ENCODE measurements at places on chromosomes 16 and 17.

DNA sequence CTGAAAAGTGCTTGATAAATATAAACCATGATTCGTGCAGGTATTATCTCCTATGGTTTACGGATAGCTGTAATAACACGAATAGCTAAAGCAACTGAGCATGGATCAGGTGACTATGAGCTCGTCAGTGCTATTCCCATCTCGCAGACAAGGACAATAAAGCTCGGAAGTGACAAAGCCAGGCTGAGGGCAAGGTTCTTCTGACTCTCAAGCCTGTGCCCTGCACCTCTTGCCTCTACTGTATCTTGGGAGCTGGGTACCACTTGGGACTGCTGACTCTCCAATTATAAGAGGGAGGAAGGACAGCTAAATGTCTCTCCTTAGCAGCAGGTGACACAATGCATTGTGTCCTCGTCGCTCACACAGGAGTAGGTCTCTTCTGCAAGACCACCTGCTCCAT lies 49.6 kb upstream of the IRF8 start:
- peak; percentile 31 for DNase-seq
- H3K27me3 ChIP-seq = no peaks in the 10 kb centered on the region
- H3K36me3 ChIP-seq = no peaks in the 10 kb centered on the region
- no peak overlapping the region for H3K4me3 ChIP-seq

GRCh38 chr17:32152130-32152529 lies 9.8 kb downstream of the RHOT1 start:
- peaks cover 27% of the 10 kb centered on the region for H3K36me3 ChIP-seq
- H3K27ac ChIP-seq = no peak overlapping the region
- no peak overlapping the region for H3K4me3 ChIP-seq
- DNase-seq = no peak
- H3K4me1 ChIP-seq = peaks cover 16% of the 10 kb centered on the region
- no peaks in the 10 kb centered on the region for H3K27me3 ChIP-seq

GRCh38 chr17:7384489-7385081 lies 3.7 kb downstream of the TNK1 start:
- H3K36me3 ChIP-seq = peaks cover 10% of the 10 kb centered on the region
- peaks cover 32% of the 10 kb centered on the region for H3K4me1 ChIP-seq
- H3K27me3 ChIP-seq = no peaks in the 10 kb centered on the region
- no peak for DNase-seq

GRCh38 chr17:69246726-69247375 lies 18.2 kb upstream of the ABCA10 start:
- H3K4me1 ChIP-seq = no peaks in the 10 kb centered on the region
- H3K36me3 ChIP-seq = no peaks in the 10 kb centered on the region
- no peak overlapping the region for H3K27ac ChIP-seq
- no peak overlapping the region for H3K4me3 ChIP-seq

DNA sequence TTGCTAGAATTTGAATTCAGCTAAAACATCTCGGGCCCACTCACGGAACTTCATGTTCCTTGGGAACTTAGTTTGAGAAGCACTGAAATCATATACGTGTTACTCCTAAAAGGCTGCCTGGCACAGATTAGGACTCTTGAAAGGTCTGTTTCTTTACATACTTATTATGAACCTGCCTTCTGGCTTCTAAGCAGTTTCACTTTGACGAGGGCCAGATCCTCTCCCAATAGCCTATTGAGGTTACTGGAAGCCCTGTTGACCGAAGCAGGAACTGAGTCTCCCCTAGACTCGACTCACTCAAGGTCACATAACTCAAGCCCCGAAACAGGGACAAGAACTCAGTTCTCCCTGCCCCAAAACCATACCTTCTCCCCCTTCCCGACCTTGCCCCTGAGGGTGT lies 121.9 kb upstream of the PLCG2 start:
- H3K4me1 ChIP-seq = peaks cover 4% of the 10 kb centered on the region
- H3K27me3 ChIP-seq = no peaks in the 10 kb centered on the region
- H3K4me3 ChIP-seq = no peak overlapping the region
- no peak overlapping the region for H3K27ac ChIP-seq

GRCh38 chr16:86827521-86827920 lies 249.2 kb downstream of the FOXL1 start:
- H3K36me3 ChIP-seq = no peaks in the 10 kb centered on the region
- no peak overlapping the region for H3K27ac ChIP-seq
- H3K4me3 ChIP-seq = no peak overlapping the region

DNA sequence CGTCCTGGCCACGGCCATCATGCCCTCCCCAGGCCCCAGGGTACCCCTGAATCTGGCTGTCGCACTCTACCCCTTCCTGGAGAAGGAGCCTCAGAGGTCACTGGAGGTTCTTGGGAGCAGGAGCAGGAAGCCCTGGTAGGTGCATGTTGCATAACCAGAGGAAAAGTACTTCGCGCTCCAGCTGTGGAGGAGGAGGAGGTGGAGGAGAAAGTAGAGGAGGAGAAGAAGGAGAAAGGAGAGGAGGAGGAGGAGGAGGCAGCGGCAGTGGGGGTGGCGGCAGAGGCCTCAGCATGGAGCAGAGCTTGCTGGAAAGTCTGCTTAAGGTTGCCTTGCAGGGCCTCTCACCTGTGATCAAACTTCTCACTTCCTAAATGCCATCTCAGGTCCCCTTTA lies 61.8 kb downstream of the BAIAP2 start:
- no peak overlapping the region for H3K27ac ChIP-seq
- peaks cover 9% of the 10 kb centered on the region for H3K27me3 ChIP-seq
- DNase-seq = no peak
- H3K36me3 ChIP-seq = no peaks in the 10 kb centered on the region
- peaks cover 30% of the 10 kb centered on the region for H3K4me1 ChIP-seq

- no peak for DNase-seq
- no peak overlapping the region for H3K27ac ChIP-seq
- H3K27me3 ChIP-seq = peaks cover 13% of the 10 kb centered on the region
- no peak overlapping the region for H3K4me3 ChIP-seq
- no peaks in the 10 kb centered on the region for H3K4me1 ChIP-seq
- H3K36me3 ChIP-seq = peaks cover 5% of the 10 kb centered on the region
These were observed 33.2 kb upstream of the C1QL1 start for GRCh38 chr17:45001310-45001709.

DNA sequence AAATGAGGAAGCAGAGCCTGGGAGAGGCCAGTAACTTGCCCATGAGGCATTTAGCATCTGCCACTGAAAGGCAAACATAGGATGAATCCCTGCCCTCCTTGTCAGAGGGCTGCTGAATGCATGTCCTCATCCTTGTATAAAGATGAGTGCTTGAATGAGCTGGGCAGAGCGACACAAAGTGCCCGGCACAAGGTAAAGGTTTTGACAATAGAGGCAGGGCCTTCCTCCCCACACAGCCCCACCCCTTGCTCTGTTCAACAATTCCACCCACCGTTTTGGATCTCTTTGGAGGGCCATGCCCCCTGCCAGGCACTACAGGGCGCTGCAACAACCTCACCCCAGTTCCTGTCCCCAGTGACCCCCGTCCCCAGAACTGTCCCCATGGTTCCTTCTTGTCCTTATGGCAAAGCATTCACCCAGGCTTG lies 1.4 kb upstream of the KRT19 start:
- H3K27ac ChIP-seq = no peak overlapping the region
- DNase-seq = no peak
- peaks cover 4% of the 10 kb centered on the region for H3K27me3 ChIP-seq
- no peaks in the 10 kb centered on the region for H3K36me3 ChIP-seq
- no peak overlapping the region for H3K4me3 ChIP-seq

- no peak overlapping the region for H3K27ac ChIP-seq
- no peak overlapping the region for H3K4me3 ChIP-seq
- H3K4me1 ChIP-seq = no peaks in the 10 kb centered on the region
- no peak for DNase-seq
- H3K27me3 ChIP-seq = no peaks in the 10 kb centered on the region
- H3K36me3 ChIP-seq = no peaks in the 10 kb centered on the region
These were observed 18.4 kb downstream of the ESRP2 start for GRCh38 chr16:68217506-68217905.

DNA sequence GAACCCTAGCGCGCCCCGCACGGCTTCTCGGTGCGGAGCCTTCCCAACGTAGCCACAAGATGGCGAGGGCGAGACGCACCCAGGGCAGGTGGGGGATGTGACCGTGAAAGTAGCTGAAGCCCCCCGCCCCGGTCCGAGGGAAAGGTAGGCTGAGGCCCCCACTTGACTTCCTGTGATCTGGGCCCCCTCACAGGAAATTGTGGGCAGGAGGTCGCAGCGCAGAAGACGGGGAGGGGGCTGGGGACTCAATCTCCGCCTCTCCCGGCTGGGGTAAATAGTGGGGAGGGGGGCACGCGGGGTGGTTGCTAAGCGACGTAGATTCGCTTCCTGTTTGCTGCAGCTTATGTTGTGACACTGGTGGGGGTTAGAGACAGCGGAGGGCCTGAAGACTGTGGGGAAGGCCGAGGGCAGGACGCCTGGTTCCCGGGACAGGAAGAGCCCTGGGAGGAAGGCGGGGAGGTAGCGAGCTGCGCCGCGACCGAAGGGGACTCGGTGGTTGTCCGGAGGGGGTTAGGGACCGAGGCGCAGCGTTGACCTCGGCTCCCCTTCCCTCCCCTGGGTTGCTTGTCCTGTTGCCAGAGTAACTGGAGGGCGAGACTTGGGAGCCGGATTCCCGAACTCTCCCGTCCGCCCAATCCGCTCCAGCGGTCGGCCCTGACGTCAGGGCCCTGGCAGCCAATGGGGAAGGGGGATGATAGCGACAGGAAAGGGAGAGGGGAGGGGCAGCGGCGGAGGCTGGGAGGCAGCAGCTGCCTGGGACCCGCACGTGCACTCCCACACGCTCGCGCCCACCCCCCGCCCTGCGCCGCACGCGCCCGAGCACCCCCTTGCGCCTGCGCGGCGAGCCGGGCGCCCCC lies 1.2 kb downstream of the KDM6B start:
- DNase-seq = peak; percentile 99
- H3K27me3 ChIP-seq = peaks cover 20% of the 10 kb centered on the region
- peak overlapping the region; percentile 82 for H3K4me3 ChIP-seq
- H3K27ac ChIP-seq = peak overlapping the region; percentile 96
- H3K4me1 ChIP-seq = peaks cover 27% of the 10 kb centered on the region

- H3K4me1 ChIP-seq = peaks cover 36% of the 10 kb centered on the region
- H3K36me3 ChIP-seq = no peaks in the 10 kb centered on the region
- no peaks in the 10 kb centered on the region for H3K27me3 ChIP-seq
- peak; percentile 94 for DNase-seq
- peak overlapping the region; percentile 79 for H3K27ac ChIP-seq
- H3K4me3 ChIP-seq = no peak overlapping the region
These were observed 22.5 kb upstream of the SLC35B1 start for GRCh38 chr17:49730078-49730784.

DNA sequence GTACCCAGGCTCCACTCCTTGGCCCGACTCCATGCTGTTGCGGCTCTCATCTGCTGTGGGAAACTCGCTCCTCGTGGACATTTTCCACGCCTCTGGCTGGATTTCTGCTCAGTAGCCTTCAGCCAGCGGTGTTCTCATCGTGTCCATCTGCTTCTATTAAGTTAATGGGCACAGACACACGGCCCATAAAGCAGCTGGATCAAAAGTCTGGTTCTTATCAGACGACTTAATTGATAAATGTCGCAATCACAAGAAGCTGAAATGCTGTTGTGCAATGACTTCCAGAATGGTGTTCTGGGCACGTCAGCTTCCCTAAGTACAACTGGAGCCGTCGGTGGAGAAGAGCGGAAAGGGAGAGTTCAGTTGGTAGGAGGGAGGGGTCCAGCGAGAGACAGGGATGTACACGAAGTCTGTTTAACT lies 211.7 kb upstream of the CHMP6 start:
- H3K27me3 ChIP-seq = no peaks in the 10 kb centered on the region
- H3K4me3 ChIP-seq = no peak overlapping the region
- peaks cover 16% of the 10 kb centered on the region for H3K4me1 ChIP-seq
- no peak overlapping the region for H3K27ac ChIP-seq
- peak; percentile 74 for DNase-seq

DNA sequence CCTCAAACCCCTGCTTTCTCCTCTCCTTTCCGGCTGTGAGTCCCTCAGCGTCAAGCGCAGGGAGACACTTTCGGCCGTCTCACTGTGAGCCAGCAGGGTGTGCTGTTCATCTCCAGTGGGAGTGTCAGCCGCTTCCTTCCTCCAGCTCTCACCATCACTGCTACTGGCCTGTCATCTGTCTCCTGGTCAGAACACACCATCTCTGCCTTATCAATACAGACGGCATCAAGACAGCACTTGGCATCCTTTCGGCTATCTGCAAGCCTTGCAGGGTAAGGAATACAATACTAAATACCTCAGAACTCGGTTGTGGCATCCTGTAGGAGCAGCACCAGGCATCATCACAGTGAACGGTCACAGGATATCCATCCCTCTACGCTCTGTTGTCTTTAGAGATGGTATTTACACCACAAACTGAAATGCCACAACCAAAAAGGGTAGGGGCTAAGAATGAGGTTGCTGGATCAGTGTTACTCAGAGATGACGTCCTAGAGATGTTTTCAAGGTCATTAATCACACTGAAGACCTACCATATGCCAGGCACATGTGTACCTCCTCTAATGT lies 20.7 kb upstream of the CMTM4 start:
- H3K27me3 ChIP-seq = no peaks in the 10 kb centered on the region
- no peak overlapping the region for H3K4me3 ChIP-seq
- no peak for DNase-seq
- peaks cover 35% of the 10 kb centered on the region for H3K36me3 ChIP-seq
- peaks cover 9% of the 10 kb centered on the region for H3K4me1 ChIP-seq

- no peaks in the 10 kb centered on the region for H3K27me3 ChIP-seq
- peak within 1 kb of the TSS; percentile 56 for H3K4me3 ChIP-seq
- no peak for DNase-seq
- H3K27ac ChIP-seq = no peak within 1 kb of the TSS
These were observed at the start of gene PITPNM3 for GRCh38 chr17:6556121-6557039. TSS of gene PITPNM3 (minus strand) at chr17:6556555. CDS start at chr17:6556406, 149 bp downstream.

DNA sequence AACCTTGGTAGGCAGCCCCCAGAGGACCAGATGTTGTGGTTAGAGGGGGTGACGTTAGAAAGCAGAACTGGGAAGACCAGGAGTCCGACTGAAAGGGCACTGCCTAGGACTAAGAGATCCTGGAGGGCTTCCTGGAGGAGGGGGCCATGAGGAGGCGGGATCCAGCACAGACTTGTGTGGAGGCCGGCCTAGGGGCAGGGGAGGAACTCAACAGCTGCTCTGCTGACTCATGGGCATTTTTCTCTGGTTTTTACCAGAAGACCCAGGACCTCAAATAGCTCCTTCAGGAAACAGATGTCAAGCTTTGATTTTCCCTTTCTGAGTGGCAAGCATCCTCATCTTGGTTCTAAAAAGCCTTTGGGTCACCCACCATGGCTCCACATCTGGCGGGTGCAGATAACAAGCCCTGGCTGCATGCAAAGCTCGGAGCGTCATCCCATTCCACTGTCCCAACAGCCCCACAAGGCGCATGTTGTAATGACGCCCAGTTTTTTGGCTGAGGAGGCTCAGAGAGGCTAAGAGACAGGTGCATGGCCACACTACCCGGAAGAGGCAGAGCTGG lies 29.0 kb downstream of the IL21R start:
- no peak overlapping the region for H3K27ac ChIP-seq
- no peak for DNase-seq
- H3K4me1 ChIP-seq = no peaks in the 10 kb centered on the region
- no peak overlapping the region for H3K4me3 ChIP-seq
- H3K36me3 ChIP-seq = no peaks in the 10 kb centered on the region
- H3K27me3 ChIP-seq = peaks cover 16% of the 10 kb centered on the region

GRCh38 chr17:82357394-82357793 lies 1.7 kb upstream of the TEX19 start:
- H3K36me3 ChIP-seq = no peaks in the 10 kb centered on the region
- H3K4me3 ChIP-seq = no peak overlapping the region
- H3K4me1 ChIP-seq = peaks cover 7% of the 10 kb centered on the region

GRCh38 chr17:71809537-71809936 lies 311.3 kb upstream of the SOX9 start:
- no peak overlapping the region for H3K4me3 ChIP-seq
- no peaks in the 10 kb centered on the region for H3K27me3 ChIP-seq
- no peak overlapping the region for H3K27ac ChIP-seq
- no peak for DNase-seq
- no peaks in the 10 kb centered on the region for H3K36me3 ChIP-seq

Measured in tibial artery (tissue), 4 donors.